Left ventricle myocardium inferior (tissue), 1 donor: ENCODE measurements at places on chromosomes 13 and 19.

DNA sequence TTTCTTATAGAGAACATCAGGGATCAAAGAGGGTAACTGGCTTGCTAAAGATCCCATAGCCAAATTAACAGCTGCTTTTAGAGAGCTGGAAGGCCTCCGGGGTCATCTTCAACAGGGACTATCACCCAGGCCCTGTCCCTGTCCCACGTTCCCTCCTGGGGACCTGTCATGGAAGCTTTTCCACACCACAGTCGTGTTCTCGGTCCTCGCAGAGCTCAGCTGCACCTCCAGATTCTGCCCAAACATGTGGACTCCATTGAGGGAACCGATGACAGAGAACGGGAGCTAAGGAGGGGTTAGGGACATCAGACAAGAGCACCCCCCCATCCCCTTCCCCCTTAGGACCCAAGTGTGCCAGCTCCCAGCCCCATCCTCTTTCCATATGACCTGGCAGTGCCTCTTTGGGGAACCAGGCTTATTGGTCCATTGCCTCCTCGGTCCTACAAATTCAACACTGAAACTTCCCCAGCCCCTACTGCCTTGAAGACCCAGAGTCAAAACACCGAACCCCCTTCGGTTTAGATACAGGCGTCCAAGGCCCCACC is 568 bp downstream of the FUZ start:
- peak overlapping the region; percentile 81 for H3K4me3 ChIP-seq
- peak overlapping the region; percentile 96 for H3K27ac ChIP-seq
- peaks cover 1% of the 10 kb centered on the region for H3K36me3 ChIP-seq
- H3K4me1 ChIP-seq = peaks cover 53% of the 10 kb centered on the region

- peak; percentile 27 for DNase-seq
- H3K36me3 ChIP-seq = no peaks in the 10 kb centered on the region
- H3K4me3 ChIP-seq = peak overlapping the region; percentile 90
- peak overlapping the region; percentile 84 for H3K27ac ChIP-seq
- H3K27me3 ChIP-seq = peaks cover 16% of the 10 kb centered on the region
- H3K4me1 ChIP-seq = peaks cover 35% of the 10 kb centered on the region
Measured at GRCh38 chr13:26558074-26558805, 757 bp downstream of the WASF3 start.

- H3K27me3 ChIP-seq = no peaks in the 10 kb centered on the region
- H3K36me3 ChIP-seq = peaks cover 58% of the 10 kb centered on the region
- no peak overlapping the region for H3K4me3 ChIP-seq
- H3K4me1 ChIP-seq = peaks cover 94% of the 10 kb centered on the region
Measured at GRCh38 chr13:113843864-113844556, 19.9 kb downstream of the GAS6 start.

DNA sequence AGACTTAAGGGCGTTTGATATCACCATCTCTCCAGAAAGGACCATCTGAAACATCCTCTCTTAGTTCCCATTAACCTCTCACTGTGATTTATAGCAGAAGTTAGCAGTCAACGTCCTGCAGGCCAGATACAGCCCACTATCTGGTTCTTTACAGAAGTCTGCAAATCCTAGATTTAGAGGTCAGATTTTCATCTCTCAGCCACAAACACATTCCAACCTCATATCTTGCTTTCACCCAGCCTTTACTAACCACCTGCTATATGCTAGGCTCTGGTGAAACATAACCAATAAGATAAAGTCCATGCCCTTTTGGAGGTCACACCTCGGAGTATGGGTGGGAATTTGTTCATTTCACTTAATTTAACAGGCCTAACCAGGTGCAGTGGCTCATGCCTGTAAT is 76.8 kb upstream of the CACNA1A start:
- H3K4me3 ChIP-seq = no peak overlapping the region
- no peaks in the 10 kb centered on the region for H3K4me1 ChIP-seq
- no peaks in the 10 kb centered on the region for H3K36me3 ChIP-seq
- H3K27ac ChIP-seq = no peak overlapping the region
- peaks cover 22% of the 10 kb centered on the region for H3K27me3 ChIP-seq

- no peaks in the 10 kb centered on the region for H3K36me3 ChIP-seq
- no peaks in the 10 kb centered on the region for H3K4me1 ChIP-seq
- no peak overlapping the region for H3K4me3 ChIP-seq
- no peak for DNase-seq
- H3K27me3 ChIP-seq = no peaks in the 10 kb centered on the region
Measured at GRCh38 chr19:30909216-30909615, 440.0 kb downstream of the TSHZ3 start.

GRCh38 chr19:29467824-29468401 is 57.9 kb upstream of the VSTM2B start:
- no peak overlapping the region for H3K4me3 ChIP-seq
- DNase-seq = no peak
- H3K27ac ChIP-seq = no peak overlapping the region
- H3K36me3 ChIP-seq = no peaks in the 10 kb centered on the region

GRCh38 chr13:36919833-36920615 is at the start of gene SMAD9:
Gene SMAD9, minus strand, starts transcription at chr13:36920238. Its CDS starts 40,549 bp downstream, at chr13:36879689.
- peak within 1 kb of the TSS; percentile 77 for H3K4me3 ChIP-seq
- H3K4me1 ChIP-seq = peaks cover 21% of the 10 kb centered on the region
- H3K27ac ChIP-seq = peak within 1 kb of the TSS; percentile 83
- H3K36me3 ChIP-seq = no peaks in the 10 kb centered on the region
- H3K27me3 ChIP-seq = no peaks in the 10 kb centered on the region

DNA sequence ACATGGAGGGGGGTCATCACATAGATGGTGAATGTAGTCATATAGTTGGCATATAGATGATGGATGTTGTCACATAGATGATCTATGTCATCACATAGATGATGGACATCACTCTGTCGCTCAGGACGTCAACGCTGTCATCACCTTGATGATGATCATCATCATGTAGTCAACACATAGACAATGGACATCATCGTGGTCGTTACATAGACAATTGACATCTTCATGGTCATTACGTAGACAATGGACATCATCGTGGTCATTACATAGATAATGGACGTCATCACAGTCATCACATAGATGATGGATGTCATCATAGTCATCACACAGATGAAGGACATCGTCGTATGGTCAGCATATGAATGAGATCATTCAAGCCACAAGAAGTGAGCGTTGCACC is 28.6 kb upstream of the SLC15A1 start:
- no peaks in the 10 kb centered on the region for H3K4me1 ChIP-seq
- no peak overlapping the region for H3K27ac ChIP-seq

- no peaks in the 10 kb centered on the region for H3K27me3 ChIP-seq
- H3K36me3 ChIP-seq = peaks cover 6% of the 10 kb centered on the region
- no peaks in the 10 kb centered on the region for H3K4me1 ChIP-seq
- H3K4me3 ChIP-seq = no peak overlapping the region
Measured at GRCh38 chr13:40530961-40531360, 135.5 kb downstream of the FOXO1 start.

DNA sequence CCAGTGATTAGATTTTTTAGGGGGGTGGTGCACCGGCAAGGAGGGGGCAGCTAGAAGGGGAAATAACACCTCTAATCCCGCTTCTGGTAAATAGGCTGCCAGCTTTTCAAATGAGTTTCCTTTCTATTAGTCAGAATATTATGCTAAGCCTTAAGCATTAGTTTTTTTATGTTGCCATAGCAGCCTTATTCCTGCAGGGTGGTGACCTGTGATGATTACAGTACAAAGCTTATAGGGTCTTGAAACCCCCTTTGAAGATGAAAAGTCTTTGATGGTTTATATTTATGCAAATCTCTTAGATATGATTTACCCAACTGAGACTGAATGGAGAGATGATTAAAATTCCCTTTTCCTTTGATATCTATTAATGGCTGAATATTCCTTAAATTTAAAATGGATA is 109.8 kb downstream of the ZIC5 start:
- H3K36me3 ChIP-seq = no peaks in the 10 kb centered on the region
- H3K27ac ChIP-seq = no peak overlapping the region
- no peak overlapping the region for H3K4me3 ChIP-seq
- no peak for DNase-seq

DNA sequence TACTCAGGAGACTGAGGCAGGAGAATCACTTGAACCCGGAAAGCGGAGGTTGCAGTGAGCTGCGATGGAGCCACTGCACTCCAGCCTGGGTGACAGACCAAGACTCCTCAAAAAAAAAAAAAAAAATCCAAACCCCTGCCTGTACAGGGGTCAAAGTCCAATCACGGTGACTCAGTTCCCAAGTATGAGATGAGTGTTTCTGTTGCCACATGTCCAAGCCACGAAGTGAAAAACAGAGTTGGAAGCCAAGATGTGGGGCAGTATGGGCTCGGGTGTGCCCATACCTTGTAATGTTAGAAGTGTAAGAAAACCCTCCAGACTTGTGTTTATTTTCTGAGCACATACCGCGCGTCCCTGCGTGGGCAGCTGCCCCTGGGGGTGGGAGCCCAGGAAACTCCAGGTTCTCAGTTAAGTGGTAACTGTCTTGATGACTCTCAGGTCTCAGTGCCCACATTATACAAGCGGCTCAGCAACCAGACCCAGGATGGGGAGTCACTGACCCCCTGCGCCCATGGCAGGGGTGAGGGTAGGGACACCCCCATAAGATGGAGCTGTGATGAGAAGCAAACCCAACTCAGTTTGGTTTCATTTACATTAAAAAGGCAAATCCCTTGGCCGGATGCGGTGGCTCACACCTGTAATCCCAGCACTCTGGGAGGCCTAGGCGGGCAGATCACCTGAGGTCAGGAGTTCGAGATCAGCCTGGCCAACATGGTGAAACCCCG is 1.2 kb upstream of the GPX4 start:
- no peak for DNase-seq
- H3K36me3 ChIP-seq = peaks cover 17% of the 10 kb centered on the region
- H3K27me3 ChIP-seq = no peaks in the 10 kb centered on the region
- peak overlapping the region; percentile 95 for H3K4me3 ChIP-seq

DNA sequence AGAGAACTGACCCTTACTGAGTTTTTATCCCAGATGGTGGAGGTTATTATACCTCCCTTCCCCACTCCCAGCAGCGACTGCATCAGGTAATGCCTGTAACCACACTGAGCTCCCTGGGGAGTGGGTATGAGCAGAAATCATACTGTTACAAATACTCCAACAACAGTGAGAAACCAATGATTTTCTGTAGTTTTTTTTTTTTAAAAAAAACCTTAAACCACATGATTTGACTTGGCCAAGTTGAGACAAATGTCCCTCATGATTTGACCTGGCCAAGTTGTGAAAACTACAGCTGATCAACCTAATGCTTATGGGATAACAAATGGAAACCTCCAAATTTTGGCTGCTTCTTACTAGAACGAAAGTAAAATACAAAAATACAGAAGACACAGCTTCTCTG is 33.1 kb upstream of the SERP2 start:
- H3K4me1 ChIP-seq = no peaks in the 10 kb centered on the region
- H3K36me3 ChIP-seq = no peaks in the 10 kb centered on the region
- no peaks in the 10 kb centered on the region for H3K27me3 ChIP-seq

- no peaks in the 10 kb centered on the region for H3K36me3 ChIP-seq
- H3K27me3 ChIP-seq = no peaks in the 10 kb centered on the region
- no peak overlapping the region for H3K4me3 ChIP-seq
- no peak overlapping the region for H3K27ac ChIP-seq
- H3K4me1 ChIP-seq = no peaks in the 10 kb centered on the region
- DNase-seq = no peak
Measured at GRCh38 chr13:63449550-63449949, 2033.9 kb upstream of the PCDH20 start.

DNA sequence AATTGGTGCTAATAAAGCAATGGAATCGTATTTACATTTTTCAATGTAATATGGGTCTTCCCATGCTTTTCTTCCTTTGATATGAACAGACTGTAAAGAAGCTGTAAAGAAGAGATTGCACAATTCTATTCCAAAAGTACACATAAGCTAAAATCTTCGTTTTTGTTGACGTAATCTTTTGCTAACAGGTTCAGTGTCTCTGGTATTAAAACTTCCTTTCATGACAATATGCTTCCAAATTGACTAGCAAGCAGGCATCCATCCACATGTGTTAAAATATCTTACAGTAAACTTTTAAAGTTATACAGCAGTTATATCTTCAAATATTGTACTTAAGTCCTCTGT is 19.3 kb upstream of the SGCG start:
- H3K4me3 ChIP-seq = no peak overlapping the region
- no peak for DNase-seq
- H3K27ac ChIP-seq = no peak overlapping the region
- H3K4me1 ChIP-seq = peaks cover 12% of the 10 kb centered on the region

GRCh38 chr13:46389457-46390451 is 2.7 kb upstream of the RUBCNL start:
- H3K4me3 ChIP-seq = no peak overlapping the region
- peaks cover 13% of the 10 kb centered on the region for H3K4me1 ChIP-seq
- H3K36me3 ChIP-seq = no peaks in the 10 kb centered on the region
- H3K27me3 ChIP-seq = peaks cover 85% of the 10 kb centered on the region
- DNase-seq = peak; percentile 18

DNA sequence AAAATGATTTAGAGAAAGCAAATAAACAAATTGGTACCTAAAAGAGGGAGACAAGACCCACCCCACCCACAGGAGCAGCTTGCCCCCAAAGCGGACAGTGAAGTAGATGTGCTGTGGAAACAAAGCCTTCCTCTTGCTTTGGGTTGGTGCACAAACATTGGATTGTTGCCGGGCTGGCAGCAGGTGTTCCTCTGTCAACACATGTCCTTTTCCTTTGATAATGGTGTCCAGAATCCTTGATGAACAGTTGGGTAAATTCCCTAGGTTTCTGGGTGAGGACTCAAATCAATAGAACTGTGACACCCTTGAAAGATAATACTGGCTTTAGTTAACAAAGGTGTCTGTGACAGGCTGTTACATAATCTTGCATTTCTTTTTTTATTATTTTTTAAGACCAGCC is 311.8 kb downstream of the SPRY2 start:
- no peaks in the 10 kb centered on the region for H3K36me3 ChIP-seq
- no peak overlapping the region for H3K4me3 ChIP-seq
- H3K4me1 ChIP-seq = peaks cover 19% of the 10 kb centered on the region
- H3K27me3 ChIP-seq = no peaks in the 10 kb centered on the region
- no peak for DNase-seq

DNA sequence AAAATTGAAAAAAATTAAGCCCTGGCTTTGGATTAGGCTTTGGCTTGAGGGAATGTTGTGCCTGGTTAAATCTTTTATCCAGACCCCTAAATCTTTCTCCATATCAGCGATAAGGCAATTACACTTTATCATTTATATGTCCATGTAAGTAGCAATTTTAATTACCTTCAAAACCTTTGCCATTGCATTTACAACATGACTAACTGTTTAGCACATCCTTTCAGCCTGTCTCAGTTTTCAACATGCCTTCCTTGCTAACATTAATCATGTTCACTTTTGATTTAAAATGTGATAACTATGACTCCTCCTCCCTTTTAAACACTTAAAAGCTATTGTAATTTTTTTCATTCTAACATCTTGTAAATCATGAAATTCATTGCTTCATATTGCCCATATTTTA is 583.7 kb downstream of the SLITRK1 start:
- H3K4me1 ChIP-seq = no peaks in the 10 kb centered on the region
- H3K36me3 ChIP-seq = no peaks in the 10 kb centered on the region
- H3K27ac ChIP-seq = no peak overlapping the region
- no peak for DNase-seq
- H3K27me3 ChIP-seq = no peaks in the 10 kb centered on the region
